ENCODE measurements at places on chromosomes 2 and 18.

DNA sequence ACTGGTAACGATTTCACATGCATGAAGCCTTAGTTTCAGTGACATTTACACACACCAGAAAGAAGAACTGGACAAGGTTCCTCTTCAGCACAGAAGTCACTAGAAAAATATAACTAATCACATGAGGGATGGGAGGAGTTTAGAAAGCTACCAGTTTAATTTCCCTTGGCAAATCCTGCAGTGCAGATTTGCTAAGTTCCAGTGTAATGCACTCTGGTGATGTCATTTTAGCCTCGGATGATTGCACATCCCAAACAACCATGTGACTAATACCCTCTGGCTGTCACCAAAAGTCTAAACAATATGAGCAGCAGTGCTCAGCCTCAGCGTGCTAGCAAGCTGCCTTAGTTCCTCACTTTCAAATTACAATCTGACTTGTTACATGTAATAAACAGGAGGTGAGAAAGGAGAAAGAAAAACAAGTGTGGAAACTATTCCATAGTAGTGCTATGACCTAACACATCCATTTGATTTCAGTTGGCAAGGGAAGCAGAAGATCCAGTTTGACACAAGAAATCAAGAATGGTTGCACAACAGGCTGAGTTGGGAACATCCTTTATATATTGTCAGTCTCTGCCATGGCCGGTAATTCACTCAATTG is 35.3 kb upstream of the PPP1CB start:
- DNase-seq, result no peak

DNA sequence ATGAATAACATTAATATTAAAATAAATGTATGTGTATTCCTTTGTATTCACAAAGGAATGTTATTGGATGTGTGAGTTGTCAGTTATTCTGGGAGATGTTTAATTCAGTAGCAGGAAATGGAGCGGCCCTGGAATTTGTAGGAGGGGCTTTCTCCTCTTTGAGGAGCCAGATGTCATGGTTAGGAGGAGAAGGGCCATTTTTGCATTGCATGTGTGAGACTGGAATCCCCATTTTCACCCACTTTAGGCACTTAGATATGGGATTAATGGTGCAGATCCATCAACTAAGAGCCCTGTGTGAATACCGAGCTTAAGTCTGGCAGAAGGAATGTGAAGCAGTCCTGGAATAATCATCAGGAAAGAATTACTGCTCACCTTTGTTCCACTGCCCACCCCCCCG is 439.2 kb downstream of the PARD3B start:
- DNase-seq, result no peak

DNA sequence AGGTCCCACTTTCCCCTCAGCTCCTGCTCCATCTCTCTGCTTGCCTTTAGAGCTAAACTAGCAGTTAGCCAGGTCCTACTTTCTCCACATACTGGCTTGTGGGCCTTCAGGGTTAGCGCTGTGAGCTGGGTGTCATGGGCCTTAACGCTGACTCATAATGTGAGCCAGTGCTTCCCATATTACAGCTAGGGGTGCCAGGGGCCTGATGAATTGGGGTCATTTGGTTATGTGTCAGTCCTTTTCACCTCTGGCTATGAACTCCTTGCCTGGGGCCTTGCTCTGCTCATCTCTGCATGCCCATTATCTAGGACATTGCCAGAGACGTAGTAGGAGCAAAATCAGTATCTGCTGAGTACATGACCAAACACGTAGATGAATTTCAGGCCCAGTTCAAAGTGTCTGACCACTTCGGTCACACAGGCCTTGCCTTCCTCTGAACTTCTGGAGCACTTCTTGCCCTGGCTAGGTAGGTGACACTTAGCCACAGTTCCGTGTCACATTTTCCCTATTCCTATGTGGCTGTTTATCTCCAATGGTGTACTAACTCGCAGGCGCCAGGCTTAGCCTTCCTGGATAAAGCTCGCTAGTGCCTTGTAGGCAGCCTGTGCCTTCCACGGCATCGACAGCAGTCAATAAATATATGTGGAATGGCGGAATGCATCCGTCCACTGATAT is 103.2 kb upstream of the SIX3 start:
- no peak for DNase-seq

DNA sequence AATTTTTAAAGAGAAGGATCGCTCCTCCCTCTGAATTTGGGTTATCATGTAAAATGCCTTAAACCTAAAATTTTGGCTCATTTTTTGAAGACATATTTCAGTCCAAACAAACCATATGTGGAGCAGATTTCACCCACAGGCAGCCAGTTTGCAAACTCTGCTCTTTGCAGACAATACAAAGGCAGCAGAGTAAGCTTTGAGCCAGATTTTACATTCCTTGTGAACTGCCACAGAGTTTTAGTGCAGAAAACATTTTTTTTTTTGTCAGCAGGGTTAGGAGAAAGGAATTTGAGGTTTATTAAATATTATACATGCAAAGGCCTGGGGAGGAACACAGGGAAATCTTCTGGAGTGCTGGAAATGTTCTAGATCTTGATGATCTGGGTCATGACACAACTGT is 171.9 kb upstream of the FN1 start:
- DNase-seq, result no peak

DNA sequence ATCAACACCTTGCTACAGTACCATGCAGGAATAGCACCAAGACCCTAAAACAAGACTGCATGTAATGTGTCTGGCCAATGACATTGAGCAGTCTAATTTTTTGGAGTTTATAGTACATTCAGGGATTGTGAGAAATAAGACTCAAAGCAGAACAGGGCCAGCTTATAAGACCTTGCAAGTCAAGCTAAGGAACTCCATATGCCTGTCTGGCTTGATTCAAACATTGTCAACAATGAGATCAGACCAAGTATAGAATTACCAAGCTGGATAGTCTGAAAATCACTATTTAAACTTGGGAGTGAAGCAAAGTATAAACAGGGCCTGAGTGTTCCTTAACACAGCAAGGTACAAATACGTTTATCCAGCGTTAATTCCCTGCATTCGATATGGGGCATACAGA is 370.9 kb downstream of the CNTNAP5 start:
- DNase-seq, result no peak

- DNase-seq, result no peak
Measured at GRCh38 chr2:15760232-15760910, 168.7 kb downstream of the DDX1 start.

- DNase-seq, result no peak
Measured at GRCh38 chr2:11435036-11435435, 30.9 kb downstream of the E2F6 start.

GRCh38 chr2:208266553-208266893 is 468 bp downstream of the PIKFYVE start:
- DNase-seq, result no peak

DNA sequence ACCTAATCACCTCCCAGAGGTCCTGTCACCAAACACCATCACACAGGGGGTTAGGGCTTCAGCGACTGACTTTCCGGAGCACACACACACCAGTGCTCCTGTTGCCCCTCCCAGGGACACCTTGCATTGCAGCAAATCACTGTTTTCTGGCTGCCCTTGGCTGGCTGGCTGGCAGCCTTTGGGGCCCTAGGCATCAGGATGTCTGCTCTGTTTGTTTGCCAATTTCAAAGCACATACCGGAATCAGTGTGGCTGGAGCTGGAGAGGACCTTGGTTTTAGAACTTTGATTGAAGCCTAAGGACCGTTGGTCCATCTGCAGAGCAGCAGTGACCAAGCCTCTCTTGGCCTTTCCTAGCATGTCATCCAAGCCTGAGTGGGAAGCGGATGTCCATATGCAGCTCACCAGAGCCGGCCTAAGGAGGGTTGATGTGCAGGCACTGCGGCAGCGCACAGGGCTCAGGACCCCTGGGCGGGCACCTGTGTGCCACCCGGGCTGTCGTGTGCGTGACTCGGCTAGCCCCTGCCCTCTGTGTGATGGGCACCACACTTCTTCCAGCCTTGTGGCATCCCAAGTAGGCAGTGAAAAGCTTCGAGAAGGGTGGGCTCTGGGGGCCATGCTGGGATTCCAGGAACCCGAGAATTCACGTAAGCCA is 62.1 kb downstream of the GBX2 start:
- DNase-seq, result no peak

DNA sequence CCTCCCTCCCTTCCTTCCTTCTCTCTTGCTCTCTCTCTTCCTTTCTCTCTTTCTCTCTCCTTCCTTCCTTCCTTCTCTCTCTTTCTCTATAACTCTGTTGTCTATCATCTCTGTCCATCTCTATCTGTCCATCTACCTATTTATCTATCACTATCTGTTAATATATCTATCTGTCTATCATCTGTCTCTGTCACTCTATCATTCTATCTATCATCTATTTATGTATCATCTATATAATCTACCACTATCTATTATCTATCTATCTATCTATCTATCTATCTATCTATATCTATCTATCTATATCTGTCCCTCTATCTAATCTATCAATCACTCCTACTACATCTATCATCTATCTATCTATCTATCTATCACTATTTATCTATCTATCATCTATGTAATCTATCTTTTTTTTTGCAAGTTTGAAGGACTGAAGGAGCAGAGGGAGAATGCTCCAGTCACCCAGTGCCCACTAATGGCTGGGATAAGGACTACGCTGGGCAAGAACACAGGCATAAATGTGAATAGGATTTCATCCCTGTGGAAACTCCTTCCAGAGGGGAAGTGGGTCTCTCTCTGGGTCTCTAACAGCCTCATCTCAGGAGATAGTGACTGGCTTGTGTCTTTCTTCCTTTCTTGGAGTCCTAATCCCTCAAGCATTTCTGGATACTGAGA is 427.0 kb downstream of the LPIN1 start:
- DNase-seq, result no peak

GRCh38 chr2:121187982-121188411 is 97.0 kb downstream of the TFCP2L1 start:
- DNase-seq, result no peak

DNA sequence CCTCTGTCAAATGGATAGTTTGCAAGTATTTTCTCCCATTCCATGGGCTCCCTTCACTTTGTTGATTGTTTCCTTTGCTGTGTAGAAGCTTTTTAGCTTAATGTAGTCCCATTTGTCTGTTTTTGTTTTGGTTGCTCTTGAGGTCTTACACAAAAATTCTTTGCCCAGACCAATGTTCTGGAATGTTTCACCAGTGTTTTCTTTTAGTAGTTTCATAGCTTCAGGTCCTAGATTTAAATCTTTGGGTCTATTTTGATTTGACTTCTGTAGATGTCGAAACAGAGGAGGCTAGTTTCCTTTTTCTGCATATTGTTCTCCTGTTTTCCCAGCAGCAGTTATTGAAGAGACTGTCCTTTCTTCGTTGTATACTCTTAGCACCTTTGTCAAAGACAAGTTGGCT is 351.6 kb downstream of the PTPRM start:
- DNase-seq, result no peak

DNA sequence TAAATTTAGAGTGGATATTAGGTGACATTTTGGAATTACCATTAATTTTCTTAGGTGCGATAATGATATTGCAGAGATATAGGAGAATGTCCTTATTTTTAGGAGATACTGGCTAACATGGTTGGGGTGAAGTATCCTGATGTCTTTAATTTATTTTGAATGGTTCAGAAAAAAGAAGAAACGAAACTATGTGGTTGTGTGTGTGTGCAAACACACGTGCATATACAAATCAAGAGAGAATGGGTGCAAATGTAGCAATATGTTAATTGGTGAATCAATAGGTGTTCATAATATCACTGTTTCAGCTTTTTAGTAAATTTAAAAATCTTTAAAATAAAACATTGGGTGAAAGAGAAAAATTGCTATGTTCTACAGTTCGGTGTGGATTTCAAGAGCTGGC is 140.9 kb downstream of the DIS3L2 start:
- DNase-seq, result no peak

DNA sequence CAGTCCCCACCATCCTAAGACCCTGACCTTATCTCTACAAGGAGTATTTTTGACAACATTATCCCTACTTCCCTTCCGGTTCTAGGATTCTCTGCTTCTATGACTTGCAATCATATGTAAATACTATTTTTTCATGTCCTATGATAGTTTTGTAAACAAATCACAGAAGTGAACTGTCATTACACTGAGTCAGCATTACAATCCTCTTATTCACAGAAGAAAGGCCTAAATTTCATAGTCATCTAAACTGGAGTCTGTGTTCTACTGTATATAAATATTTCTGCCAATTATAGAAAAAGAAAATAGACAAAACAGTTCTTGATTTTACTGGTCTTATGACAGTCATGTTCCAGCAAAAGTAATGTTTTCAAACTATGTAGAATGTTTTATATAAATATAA is 265.1 kb downstream of the NCKAP5 start:
- no peak for DNase-seq

DNA sequence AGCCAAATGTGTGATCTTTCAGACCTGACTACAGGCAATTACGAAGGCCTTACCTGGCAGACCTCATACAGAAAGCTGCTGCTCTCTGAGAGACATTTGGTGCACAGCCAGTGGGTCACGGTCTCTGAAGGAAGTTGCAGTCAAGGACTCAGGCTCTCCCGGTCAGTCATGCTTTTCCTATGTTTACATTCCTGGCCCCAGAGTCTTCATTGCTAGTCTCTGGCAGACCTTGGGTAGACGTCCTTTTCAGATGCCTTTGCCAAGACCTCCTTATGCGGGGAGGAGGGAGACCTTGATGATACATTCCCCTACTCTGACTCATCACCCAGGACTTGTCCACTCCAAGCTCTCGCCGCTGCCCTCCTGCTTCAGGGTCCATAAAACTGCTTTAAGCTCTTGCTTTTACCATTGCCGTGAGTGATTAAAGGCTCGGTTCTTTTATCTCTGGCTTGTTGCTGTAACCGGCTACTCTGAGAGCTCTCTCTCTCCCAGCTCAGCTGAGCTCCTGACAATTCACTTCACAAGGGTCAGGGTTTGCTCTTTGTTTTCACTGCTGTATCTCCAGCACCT is 62.0 kb upstream of the SLC35F5 start:
- no peak for DNase-seq

GRCh38 chr2:100053087-100053885 is 89.1 kb downstream of the AFF3 start:
- no peak for DNase-seq

DNA sequence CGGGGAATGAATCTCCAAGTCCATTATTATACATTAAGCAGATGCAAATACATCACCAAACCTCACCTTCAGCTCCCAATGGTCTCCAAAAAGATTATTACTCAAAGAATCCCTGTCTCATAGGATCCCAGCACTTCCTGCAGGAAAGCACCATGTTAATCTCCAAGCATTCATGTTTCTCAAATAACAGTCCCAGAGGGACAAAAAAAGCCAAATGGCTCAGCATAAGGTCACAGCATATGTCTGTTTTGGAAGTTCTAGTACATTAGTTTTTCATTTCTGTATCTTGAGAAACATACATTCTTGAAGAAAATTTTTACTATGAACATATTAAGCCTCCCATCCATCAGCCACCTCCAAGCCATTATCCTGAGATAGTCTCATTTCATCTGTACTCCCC is 103.3 kb downstream of the METTL4 start:
- no peak for DNase-seq

DNA sequence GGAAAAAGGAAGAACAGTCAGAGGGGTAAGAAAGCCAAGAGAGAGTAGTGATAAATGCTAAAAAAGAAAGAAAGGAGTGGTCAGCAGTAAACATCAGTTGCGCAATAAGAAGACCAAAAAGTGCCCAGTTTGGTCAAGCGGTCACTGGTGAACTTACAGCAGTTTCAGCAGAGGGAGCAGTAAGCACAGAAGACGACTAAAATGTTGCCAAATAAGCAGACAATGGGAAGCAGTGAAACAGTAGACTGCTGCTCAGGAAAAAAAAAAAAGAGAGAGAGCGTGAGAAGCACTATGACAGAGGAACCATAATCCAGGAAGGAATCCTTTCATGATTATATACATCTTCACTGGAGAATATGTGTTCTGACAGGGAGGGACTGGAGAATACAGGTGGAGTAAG is 45.8 kb downstream of the DNAJC10 start:
- no peak for DNase-seq

Data from T-helper 17 cell (primary cell).